ENCODE measurements at places on chromosomes 16 and 17.
A peak's percentile ranks its signal among the peaks of the same experiment; 100 is the strongest.

DNA sequence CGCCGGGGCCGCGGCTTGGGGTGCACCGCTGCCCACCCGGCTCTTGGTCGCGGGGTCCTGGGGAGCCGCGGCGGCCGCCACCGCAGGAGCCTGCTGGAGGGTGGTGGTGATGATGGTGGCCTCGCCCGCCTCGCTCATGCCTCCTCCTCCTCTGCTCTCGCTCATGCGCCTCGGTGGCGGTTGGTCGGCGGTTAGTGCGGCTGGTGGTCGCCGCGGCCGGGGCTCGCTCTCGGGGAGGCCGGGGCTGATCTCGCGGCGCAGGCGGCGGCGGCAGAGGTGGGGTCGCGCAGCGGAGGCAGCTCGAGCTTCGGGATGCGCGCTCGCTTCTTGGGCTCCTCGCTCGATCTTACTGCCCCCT is 41.6 kb downstream of the AHSP start:
- DNase-seq = no peak

GRCh38 chr17:79937391-79938335 is 98.0 kb downstream of the TBC1D16 start:
- no peak for DNase-seq

- no peak for DNase-seq
Measured at GRCh38 chr17:300881-301280, 51.7 kb downstream of the RPH3AL start.

GRCh38 chr16:82157534-82157812 is 12.6 kb downstream of the MPHOSPH6 start:
- no peak for DNase-seq

GRCh38 chr17:49315551-49316257 is 46.3 kb downstream of the ZNF652 start:
- DNase-seq = peak; percentile 90

- no peak for DNase-seq
Measured at GRCh38 chr16:62079236-62079635, 43.0 kb upstream of the CDH8 start.

All from choroid plexus epithelial cell (primary cell).